ENCODE measurements at places on chromosomes 4 and X.

GRCh38 chr4:74583757-74584156 lies 138.8 kb downstream of the AREG start:
- DNase-seq = no peak

GRCh38 chr4:15525080-15525479 lies 55.4 kb downstream of the CC2D2A start:
- DNase-seq = no peak

DNA sequence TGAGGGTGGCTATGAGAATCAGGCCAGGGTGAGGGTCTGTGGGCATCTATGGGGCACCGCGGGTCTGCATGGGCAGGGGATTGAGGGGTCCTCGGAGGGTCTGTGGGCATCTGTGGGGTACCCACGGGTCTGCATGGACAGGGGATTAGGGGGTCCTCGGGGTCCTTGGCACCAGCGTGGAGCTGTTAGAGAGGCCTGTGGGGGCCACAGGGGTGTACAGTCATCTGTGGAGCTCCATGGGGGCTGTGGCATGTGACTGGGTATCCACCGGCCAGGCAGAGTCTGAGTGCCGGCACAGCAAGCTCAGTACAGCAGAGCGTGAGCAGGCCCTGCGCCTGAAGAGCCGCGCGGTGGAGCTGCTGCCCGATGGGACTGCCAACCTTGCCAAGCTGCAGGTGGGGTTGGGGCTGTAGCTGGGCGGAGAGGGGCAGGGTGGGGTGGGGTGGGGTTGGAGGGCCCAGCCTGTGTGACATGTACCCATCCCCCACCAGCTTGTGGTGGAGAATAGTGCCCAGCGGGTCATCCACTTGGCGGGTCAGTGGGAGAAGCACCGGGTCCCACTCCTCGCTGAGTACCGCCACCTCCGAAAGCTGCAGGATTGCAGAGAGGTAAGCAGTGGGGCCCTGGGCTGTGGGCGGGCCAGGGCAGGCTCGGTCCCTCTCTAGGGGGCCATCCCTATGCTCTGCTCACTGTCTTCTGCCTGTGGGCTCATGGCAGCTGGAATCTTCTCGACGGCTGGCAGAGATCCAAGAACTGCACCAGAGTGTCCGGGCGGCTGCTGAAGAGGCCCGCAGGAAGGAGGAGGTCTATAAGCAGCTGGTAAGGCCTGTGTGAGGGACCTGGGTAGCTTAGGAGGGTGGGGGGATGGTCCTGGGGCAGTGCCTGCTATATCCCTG lies 12.9 kb downstream of the CCDC22 start:
- no peak for DNase-seq

DNA sequence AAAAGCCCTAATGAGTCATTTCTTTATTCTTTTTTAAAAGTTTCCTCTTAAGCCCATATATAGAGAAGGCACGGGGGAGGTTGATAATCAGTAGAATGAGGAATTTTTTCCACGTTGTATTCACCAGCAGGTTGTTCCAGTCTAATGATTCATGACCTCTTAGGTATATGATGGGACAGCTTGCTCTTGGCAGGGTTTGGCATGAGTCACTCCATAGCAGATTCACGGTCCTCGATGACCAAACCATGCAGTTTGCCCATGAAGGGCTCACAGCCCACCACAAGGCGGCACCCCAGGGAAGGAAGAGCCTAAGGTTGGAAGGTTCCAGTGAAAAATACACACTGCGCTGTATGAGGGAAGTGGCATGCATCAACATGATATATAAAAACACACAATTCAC lies 623.8 kb upstream of the DIPK2B start:
- DNase-seq = peak; percentile 62

GRCh38 chr4:76800902-76801301 lies 97.0 kb downstream of the SOWAHB start:
- DNase-seq = no peak

DNA sequence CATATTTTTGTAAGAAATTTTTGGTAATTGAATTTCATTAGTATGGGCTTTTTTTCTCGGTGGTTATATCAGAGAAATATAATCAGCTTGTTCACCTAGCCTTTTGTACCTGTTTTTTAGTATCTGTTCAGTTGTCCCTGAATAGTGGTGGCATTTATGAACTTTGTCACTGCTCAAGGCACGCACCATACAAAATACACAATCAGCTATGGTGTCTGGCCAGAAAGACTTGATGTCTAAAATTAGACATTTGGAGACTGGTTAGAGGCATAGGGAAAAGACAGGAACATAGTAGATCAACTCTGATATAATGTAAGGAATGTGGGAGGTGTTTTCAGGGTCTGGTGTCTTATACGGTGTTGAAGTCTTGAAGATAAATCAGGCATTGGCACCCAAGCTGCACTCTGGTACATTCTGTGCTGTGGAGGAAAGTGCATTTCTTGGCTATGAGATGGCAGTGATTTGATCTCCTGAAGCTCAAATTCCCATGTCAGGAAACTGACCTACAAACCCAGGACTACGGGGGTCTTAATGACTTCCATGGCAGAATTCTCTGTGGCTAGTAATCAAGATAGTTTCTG lies 3.6 kb downstream of the ART3 start:
- no peak for DNase-seq

- DNase-seq = no peak
Measured at GRCh38 chrX:49746306-49746705, 50.5 kb upstream of the PAGE1 start.

DNA sequence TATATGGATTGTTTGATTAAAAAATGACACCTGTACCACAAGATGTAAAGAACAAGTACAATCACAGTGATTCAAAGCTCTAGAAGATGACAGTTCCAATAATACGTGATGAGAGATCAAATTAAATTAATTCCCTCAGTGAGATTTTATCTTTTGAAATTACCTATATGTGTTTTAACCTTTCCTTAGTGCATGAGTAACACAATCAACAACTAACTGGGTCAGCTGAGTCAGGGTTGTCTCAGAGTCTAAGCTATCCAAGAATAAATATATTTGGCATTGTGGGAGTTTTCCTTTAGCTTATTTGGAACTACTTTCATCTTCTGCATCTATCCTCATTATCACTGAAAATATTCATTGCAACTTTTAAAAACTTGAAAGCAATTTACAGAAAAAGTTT lies 162.8 kb downstream of the WDFY3 start:
- no peak for DNase-seq

Data from AG09319 (cell line).